CD4-positive, alpha-beta T cell treated with Interleukin-21 for 1 hour (primary cell): ENCODE measurements at places on chromosomes 2 and 18.

DNA sequence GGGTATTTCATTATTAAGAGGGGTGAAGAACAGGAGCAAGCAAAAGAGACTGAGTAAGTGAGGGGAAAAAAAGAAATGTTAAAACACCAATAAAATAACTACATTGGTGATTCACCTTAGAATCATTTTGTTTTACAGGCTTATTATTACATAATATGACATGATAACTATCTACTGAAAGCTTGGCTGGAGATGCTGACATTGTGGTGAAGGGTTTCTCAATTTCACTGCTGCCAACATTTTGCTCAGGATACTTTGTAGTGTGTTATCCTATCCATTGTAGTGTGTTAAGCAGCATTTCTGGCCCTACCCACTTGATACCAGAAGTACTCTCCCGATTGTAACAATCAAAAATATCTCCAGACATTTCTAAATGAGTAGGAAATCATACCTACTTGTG is 1564.6 kb upstream of the NXPH2 start:
- no peak for DNase-seq

DNA sequence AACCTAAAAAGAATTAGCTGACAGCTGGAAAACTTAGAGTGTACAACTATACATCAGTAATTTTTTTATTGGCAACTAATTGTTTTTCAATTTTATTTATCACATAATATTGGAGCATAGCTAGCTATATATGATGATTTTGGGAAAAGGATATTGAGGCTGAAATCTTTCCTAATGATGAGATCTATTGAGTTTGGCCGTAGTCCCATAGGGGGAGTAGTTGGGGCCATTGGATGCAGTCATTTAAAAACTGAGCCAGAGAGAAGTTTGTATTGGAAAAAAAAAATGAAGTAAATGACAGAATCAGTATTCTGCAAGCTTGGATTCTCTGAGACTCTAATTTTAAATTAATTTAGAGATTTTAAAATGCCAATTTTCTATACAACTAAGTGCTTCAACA is 179.8 kb downstream of the LTBP1 start:
- no peak for DNase-seq

GRCh38 chr2:138440759-138441158 is 60.8 kb upstream of the SPOPL start:
- DNase-seq: no peak

DNA sequence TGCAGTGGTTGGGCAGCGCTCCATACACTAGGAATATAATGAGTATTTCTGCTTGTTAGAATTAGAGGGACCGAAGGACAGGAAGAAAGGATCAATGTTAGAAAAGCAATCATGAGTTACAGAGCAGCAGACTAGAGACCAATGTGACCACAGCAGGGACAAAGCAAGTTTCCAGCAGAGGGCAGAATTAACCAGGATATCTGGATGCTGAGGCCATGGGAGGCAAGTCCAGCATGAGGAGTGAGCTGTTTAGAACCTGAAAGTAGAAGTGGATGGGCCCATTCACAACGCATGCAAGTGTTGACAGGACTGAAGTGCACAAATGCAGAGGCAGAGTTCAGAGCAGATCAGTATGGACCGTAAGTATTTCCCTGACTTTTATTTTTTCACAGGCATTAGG is 910.4 kb upstream of the GYPC start:
- DNase-seq: no peak

DNA sequence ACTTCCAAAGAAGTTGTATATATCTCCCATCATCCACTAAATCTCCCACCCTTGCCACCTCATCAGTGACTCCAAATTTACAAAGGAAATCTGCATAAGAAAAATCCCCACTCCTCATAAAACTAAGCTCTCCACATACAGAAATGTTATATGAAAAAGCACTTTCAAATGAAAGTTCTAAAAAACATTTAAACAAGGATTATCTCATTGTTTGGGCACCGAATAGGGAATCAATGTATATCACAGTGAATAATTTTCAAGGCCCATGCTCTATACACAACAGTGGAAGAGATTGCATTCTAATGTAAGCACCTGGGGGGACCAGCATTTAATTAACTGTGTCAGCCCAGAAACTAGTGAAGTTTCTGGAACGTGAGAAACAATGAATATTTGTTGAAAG is 70.1 kb downstream of the OSR1 start:
- no peak for DNase-seq

DNA sequence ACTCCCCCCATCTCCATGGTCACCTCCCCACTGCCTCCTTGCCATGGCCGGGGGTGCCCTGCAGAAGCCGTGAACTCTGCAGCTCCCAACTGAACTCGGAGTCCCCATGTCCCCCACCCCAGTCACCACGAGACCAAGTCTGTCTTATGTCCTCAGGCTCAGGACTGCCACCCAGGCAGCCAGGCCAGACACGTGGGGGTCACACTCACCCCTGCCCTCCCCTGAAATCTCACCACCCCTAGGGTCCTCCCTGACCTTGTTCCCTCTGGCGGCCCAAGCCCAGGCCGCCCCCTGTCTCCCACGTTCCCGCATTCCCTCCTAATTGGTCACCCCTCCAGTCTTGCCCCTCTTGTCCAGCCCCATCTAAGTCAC is 11.0 kb downstream of the AQP12A start:
- no peak for DNase-seq

GRCh38 chr2:237931205-237931721 is 35.6 kb upstream of the UBE2F start:
- DNase-seq: no peak

DNA sequence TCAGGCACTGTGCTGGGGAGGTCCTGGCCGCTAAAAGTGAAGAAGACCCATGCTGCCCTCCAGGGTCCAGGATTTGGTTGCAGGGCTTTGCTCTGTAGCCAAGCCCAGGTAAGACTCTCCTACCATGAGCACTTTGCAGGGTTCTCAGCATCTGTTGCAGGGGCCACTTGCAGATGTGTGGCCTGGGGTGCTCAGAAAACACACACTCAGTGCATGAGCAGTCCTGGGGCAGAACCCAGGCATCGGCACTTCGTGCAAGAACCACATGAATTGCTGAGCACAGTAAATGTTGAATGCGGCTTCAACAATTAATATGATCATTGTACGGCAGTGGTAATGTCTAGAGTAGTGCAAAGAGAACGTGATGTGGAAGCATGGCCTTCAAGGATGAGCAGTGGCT is 98.5 kb upstream of the SMIM21 start:
- DNase-seq: no peak

GRCh38 chr18:14086458-14087231 is 45.6 kb downstream of the ZNF519 start:
- DNase-seq: peak; percentile 15

DNA sequence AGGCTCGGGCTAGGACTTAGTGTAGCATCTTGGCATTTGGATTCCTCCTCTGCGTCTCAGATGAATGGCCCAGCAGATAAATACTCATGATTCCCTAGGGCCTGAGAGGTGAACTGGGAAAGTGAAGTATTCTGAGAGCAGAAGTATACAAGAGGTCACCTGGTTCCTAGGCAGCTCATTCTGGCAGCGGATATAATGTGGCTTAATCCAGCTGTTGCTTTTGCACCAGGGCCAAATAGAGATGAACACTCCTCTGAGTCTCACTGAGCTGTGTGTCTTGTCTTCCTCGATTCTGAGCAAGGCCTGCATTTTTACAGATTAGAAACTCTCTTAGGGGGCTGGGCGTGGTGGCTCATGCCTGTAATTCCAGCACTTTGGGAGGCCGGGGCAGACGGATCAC is 196.1 kb downstream of the SLC4A3 start:
- no peak for DNase-seq

DNA sequence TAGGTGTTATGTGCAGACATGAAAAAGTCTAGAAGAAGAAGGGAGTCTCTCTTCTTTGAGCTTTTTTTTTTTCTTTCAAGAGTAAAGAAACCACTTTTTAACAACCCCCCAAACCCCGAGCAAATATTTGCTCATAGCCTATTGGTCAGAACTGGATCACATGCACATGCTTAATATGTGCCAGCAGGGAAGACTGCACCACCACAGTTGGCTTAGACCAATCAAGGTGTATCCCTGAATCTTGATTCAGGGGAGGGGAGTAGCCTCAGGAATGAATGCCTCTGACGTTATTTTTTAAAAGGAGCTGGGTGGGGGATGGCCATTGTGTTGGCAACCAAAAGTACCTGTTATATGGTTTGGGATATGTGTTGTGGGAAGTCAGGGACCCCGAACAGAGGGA is 171.4 kb upstream of the NABP1 start:
- no peak for DNase-seq

DNA sequence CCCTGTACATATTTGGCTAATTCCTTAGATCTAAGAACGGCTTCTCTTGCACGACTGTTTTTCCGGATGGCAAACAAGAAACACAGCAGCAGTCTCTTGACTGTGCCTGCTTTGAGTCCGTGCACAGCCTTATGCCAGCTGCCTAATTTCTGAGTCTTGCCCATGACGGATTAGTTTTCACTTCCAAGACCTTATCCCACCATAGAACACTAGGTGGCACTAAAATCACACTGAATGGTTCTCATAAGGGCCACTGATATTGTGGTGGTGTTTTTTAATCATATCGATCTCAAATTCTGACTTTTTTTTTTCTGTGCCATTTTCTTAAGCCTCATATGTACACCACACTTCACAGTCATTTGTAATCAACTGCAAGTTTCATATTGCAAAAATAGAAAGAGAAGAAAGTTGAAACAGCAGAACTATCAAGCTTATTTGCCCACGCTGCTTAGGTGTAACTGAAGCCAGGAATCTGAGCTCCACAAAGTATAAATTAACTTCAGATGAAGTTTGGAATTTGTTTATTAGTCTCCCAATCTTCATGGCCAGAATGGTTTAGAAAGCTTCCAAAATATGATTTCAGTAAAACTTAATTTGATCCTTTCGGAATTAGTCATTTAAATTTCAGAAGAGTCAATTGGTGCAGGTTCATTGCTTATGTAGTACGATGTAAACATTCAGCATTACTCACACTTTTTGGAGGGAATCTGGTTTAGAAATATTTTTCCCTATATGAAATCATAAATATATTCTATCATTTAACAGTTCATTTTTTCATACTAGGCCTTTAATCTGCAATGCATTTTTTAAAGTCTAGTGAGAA is 45.5 kb upstream of the SCN7A start:
- peak; percentile 46 for DNase-seq

DNA sequence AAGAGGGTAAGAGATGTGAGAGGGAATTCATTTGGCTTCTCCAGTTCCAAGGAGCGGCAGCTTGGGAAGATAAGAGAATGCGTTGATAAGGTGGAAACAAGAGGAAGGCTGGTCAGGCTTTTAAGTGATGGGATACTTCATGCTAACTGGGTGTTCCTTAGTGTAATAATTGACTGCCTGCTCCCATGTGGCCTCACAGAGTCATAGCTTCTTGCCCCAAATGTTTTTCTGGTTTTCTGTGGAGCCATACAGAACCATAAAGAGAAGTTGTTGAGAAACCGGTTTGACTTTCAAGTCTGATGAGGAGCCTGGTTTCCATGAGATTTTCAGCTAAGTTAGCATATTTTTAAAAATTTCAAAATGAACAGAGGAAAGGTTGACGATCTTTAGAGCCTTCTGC is 97.5 kb upstream of the ZFP36L2 start:
- DNase-seq: no peak

- DNase-seq: no peak
Measured at GRCh38 chr2:105890856-105891255, 146.1 kb downstream of the NCK2 start.

DNA sequence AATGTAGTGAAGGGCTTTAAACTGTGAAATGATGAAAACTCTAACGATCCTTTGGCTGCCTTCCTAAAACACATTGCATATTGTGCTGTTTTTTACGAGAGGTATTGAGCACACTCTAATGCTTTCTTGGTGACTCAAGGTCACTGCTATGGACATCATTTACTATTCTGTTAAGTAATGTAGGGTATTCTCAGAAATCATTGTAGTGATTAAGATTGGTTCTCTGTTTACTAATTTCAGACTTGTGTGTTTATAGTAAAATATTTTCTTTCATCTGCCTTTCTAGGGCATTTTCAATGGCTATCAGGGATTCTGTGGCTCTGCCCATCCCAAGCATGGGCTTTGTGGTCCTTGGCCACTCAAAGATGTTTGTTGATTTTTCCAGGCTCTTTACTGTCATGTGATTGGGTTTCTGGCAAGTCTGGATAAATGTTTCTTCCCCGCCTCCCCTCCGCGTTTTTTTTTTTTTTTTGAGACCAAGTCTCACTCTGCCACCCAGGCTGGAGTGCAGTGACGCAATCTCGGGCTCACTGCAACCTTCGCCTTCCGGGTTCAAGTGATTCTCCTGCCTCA is 29.3 kb downstream of the UBE2F start:
- DNase-seq: no peak

DNA sequence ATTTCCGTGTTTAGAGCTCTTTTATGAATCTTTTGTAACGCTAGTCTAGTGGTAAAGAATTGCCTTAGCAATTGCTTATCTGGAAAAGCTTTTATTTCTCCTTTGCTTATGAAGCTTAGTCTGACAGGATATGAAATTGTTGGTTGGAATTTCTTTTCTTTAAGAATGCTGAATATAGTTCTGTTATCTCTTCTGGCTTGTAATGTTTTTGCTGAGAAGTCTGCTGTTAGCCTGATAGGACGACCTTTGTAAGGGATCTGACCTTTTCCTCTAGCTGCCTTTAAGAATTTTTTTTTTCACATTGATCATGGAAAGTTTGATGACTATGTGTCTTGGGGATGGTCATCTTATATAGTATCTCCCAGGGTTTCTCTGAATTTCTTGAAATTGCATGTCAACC is 101.1 kb downstream of the TRABD2A start:
- no peak for DNase-seq

DNA sequence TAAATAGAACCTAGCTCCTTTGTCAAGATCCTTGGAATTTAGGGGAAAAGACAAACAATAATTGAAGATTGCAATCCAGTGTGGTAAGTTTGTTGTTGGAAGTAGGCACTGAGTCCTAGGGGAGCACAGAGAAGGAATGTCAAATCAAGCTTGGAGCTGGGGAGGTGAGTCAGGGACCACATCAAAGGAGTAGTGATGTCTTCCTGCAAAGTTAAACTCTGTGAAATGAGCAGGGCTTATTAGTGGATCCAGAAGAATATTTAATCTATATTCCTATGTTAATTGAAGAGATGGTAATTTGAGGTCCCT is 41.7 kb upstream of the NABP1 start:
- DNase-seq: no peak
